ENCODE measurements at places on chromosomes 16 and 17. TPM values are rescaled to one million over a fixed set of nuclear protein-coding genes. Genes with fewer than 3 reads are reported as not detected.

DNA sequence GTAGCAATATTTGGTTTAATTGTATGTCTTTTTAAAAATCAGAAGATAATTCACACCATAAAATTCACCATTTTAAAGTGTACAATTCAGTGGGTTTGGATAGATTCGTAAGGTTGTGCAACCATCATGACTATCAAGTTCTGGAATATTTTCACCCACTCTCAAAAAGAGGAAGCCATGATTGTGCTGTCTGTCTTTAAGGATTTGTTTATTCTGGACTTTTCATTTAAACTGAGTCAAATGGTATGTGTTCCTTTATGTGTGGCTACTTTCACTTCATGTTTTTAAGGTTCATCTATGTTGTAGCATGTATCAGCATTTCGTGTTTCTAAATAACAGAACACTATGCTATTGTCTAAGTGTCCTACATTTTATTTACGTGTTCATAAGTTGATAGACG, 68.1 kb upstream of the CPHXL start:
- H3K36me3 ChIP-seq: no peaks in the 10 kb centered on the region
- H3K27ac ChIP-seq: no peak overlapping the region
- H3K4me1 ChIP-seq: no peaks in the 10 kb centered on the region
- no peak for DNase-seq
- H3K4me3 ChIP-seq: no peak overlapping the region
- H3K27me3 ChIP-seq: peaks cover 27% of the 10 kb centered on the region

DNA sequence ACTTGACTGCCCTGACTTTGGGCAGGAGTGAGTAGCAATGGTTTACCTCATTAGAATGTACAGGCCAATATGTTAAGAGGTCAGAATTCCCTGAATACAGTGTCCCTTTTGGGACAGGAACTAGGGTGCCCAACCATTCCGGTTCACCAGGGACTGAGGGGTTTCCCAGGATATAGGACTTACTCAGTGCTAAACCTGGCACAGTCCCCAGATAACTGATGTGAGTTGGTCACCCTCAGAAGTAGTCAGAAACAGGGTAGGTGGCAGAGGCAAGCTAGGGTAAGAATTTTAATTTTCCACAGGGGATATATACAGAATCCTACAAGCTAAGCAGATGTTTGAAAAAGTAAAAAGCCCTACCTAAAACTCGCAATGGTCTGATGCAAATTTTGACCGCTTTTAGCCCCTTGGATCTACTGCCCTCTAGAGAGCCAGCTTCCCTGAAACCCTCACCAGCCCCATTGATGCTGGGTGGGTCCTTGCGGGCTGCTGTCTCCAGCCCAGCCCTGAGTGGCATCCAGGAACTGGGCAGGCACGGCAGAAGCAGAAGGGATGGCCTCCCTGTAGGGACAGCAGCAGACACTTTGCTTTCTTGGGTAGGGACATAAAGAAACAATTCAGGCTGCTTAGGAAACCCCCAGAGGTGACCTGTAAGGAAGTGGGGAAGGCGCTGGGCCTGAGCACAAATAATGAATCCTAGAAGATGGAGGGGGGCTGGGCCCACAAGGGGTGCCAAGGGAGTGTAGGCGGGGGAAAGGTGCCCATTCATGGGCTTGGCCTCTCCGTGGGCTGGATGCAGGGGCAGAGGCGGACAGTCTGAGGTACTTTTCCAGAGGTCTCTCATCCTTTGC, 434.8 kb downstream of the SLC39A11 start:
- DNase-seq: no peak
- H3K27ac ChIP-seq: no peak overlapping the region
- no peaks in the 10 kb centered on the region for H3K36me3 ChIP-seq
- H3K4me3 ChIP-seq: no peak overlapping the region
- H3K4me1 ChIP-seq: no peaks in the 10 kb centered on the region

GRCh38 chr16:77307426-77308162, 108.4 kb downstream of the SYCE1L start:
- no peak for DNase-seq
- H3K27me3 ChIP-seq: no peaks in the 10 kb centered on the region
- H3K36me3 ChIP-seq: no peaks in the 10 kb centered on the region
- H3K4me1 ChIP-seq: peaks cover 2% of the 10 kb centered on the region
- H3K4me3 ChIP-seq: no peak overlapping the region

- no peak overlapping the region for H3K27ac ChIP-seq
- peaks cover 11% of the 10 kb centered on the region for H3K4me1 ChIP-seq
- H3K4me3 ChIP-seq: no peak overlapping the region
- DNase-seq: no peak
- H3K36me3 ChIP-seq: no peaks in the 10 kb centered on the region
Measured at GRCh38 chr16:47480410-47480809, 19.3 kb downstream of the PHKB start.

DNA sequence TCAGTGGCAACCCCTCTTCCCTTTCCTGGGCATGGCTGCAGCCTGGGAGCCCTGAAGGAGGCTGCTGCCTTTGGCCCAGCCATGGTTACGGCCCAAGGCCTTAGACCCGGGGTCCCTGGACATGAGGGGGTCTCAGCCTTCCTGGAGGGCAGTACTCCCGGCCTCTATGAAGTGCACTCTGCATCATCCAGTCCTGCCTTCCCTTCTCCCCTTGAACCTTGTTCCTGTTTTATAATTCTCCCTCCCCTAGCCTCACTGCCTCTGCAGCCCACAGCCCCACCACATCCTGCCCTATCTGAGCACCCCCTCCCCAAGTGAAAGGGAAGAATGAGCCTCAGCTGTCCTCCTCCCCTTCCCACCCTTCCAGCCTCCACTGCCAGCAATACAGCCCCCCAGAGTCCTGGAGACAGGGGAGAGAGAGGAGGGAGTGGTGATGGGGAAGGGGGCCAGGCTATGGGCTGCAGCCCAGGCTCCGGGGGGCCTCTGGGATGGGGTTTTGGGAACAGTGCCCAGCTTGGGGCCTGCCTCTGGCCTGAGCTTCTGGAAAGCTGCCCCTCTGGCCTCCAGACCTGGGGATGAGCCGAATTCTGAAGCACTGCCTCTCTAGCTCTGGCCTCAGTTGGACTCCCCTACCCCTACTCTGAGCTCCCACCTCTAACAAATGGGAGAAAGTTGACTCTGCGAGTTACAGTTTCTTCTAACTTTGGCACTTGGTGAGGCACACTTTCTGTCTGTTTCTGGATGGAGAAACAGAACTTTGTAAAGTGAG, 7.6 kb downstream of the CCR7 start:
- H3K27ac ChIP-seq: peak overlapping the region; percentile 45
- DNase-seq: no peak
- no peaks in the 10 kb centered on the region for H3K27me3 ChIP-seq
- no peak overlapping the region for H3K4me3 ChIP-seq

GRCh38 chr16:68236137-68236825, 354 bp upstream of the ESRP2 start:
- H3K27ac ChIP-seq: no peak overlapping the region
- H3K4me3 ChIP-seq: peak overlapping the region; percentile 82
- no peaks in the 10 kb centered on the region for H3K27me3 ChIP-seq
- peak; percentile 88 for DNase-seq

GRCh38 chr17:48128400-48128799, 20.8 kb downstream of the SNX11 start:
- H3K27ac ChIP-seq: no peak overlapping the region
- no peak overlapping the region for H3K4me3 ChIP-seq
- DNase-seq: no peak

- DNase-seq: no peak
- no peaks in the 10 kb centered on the region for H3K4me1 ChIP-seq
- peaks cover 38% of the 10 kb centered on the region for H3K27me3 ChIP-seq
- no peaks in the 10 kb centered on the region for H3K36me3 ChIP-seq
Measured at GRCh38 chr17:45930420-45930951, 36.1 kb downstream of the MAPT start.

DNA sequence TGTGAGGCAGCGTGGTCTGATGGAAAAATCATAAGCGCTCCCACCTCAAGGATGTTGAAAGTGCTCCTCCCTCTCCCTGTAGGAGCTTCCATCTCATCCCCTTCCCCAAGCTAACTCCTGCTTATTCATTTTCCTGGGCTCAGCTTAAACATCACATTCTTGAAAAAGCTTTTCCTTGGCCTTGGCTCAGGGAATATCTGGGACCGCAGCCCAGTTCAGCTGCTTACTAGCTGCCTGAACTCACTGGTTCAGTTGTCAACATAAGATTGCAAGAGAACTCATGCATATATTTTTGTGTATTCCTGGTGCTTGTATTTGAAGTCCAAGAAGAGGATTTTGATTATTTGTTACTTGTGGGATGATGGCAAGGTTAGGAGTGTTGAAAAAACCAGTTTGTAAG, 91.5 kb downstream of the UTP18 start:
- H3K4me1 ChIP-seq: peaks cover 24% of the 10 kb centered on the region
- no peak overlapping the region for H3K27ac ChIP-seq
- H3K27me3 ChIP-seq: peaks cover 21% of the 10 kb centered on the region

DNA sequence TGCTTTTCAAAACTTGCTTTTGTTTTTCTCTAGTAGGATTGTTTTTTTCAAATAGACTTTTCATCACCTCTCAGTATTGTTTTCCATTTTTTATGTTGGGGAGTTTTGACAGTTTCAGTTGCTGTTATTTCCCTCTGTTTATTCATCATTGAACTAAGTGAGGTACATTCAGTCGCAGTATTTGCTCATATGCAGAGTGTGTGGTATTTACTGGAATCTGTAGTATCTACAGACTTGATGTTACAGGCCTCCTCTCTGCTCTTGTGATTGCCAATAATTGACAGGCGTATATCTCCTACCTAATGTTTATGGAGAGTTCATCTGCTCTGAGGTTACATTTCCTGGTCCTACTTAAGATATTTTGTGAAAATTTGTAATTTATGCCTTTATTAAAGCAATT, 49.6 kb downstream of the COX10 start:
- H3K36me3 ChIP-seq: peaks cover 2% of the 10 kb centered on the region
- no peak for DNase-seq
- no peak overlapping the region for H3K27ac ChIP-seq
- no peak overlapping the region for H3K4me3 ChIP-seq
- no peaks in the 10 kb centered on the region for H3K4me1 ChIP-seq

DNA sequence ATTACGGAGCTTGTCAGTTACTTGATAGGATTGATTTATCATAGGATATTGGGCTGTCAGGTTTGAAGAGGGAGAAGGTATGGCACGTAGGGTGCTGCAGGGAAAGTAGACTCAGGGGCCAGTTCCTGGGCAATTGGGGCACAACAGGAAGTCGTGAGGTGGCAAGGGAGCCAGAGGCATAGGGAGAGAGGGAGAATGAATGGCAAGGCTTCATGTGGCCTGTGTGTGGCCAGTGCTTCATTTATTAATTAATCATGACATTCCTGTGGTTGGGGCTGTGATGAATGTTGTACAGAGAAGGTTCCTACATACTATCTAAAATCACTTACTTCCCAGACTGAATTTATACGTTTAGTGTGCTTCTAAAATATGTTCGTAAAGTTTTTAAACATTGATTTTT, 19.3 kb downstream of the MFSD11 start:
- peaks cover 22% of the 10 kb centered on the region for H3K36me3 ChIP-seq
- no peak for DNase-seq
- no peak overlapping the region for H3K4me3 ChIP-seq
- no peak overlapping the region for H3K27ac ChIP-seq
- no peaks in the 10 kb centered on the region for H3K4me1 ChIP-seq

DNA sequence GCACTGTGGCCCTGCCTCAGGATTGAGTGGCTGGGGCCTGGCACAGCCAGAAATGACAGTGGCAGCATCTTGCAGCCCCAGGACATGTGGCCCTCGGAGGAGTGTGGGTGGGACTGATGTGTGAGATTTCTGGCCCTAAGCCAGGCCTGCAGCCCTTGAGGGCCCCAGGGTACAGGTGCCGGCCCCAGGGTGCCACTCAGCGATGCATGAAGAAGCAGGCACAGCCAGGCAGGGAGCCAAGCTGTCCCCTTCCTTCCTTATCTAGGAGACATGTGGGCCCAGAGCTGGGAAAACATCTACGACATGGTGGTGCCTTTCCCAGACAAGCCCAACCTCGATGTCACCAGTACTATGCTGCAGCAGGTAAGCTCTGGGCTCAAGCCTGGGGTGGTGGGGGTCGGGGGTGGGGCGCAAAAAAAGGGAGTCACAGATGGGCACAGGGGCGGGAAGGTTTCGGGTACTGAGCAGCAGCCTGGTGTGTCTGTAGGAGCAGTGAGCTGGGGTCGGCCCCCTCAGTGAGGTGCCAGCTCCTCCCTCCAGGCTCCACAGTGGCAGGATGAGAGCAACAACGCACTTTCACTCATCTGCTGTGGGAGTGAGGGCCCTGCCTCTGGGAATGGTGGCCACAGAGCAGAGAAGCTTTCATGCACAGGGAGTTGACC, 4.1 kb downstream of the ACE start:
- H3K4me1 ChIP-seq: peaks cover 11% of the 10 kb centered on the region
- H3K27me3 ChIP-seq: peaks cover 15% of the 10 kb centered on the region
- no peak overlapping the region for H3K4me3 ChIP-seq
- no peaks in the 10 kb centered on the region for H3K36me3 ChIP-seq
- no peak overlapping the region for H3K27ac ChIP-seq

- no peak overlapping the region for H3K27ac ChIP-seq
- peaks cover 10% of the 10 kb centered on the region for H3K27me3 ChIP-seq
- peaks cover 12% of the 10 kb centered on the region for H3K4me1 ChIP-seq
- no peak for DNase-seq
Measured at GRCh38 chr17:56602292-56603130, 9.0 kb downstream of the NOG start.

DNA sequence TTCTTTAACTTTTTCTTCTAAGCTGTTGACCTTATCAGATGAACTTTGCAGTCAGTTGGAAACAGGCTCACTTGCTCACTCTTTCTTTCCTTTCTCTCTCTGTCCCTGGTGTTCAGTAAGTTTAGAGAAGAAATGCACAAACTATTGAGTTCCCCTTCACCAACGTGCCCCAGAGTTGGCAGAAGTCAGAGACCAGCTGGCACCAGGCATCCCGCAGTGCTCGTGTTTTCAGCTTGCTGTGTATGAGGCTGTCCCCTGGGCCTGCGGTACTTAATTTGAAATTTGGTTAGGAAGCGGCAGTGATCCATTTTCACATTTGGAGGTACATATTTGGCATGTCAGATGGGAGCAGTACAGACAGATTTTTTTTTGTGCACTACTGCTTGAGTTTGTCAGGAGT, 258.6 kb downstream of the SNX29 start:
- no peaks in the 10 kb centered on the region for H3K36me3 ChIP-seq
- H3K27ac ChIP-seq: no peak overlapping the region
- H3K4me1 ChIP-seq: peaks cover 20% of the 10 kb centered on the region
- no peaks in the 10 kb centered on the region for H3K27me3 ChIP-seq

- peaks cover 13% of the 10 kb centered on the region for H3K27me3 ChIP-seq
- H3K4me1 ChIP-seq: peaks cover 13% of the 10 kb centered on the region
- no peak overlapping the region for H3K27ac ChIP-seq
- no peaks in the 10 kb centered on the region for H3K36me3 ChIP-seq
- no peak for DNase-seq
Measured at GRCh38 chr17:55383771-55384642, 37.6 kb downstream of the MMD start.

Gene KCNH6
- total RNA-seq: not detected

Gene SLC12A3
- not detected for total RNA-seq

Gene CMTM2
- not detected for total RNA-seq

Gene GP1BA
- total RNA-seq: not detected

Gene RASD1
- total RNA-seq: 0.42 TPM

Gene FBXL20
- total RNA-seq: 21.9 TPM
